Fibroblast of skin of abdomen (primary cell): ENCODE measurements at places on chromosomes 4 and X.
A peak's percentile ranks its signal among the peaks of the same experiment; 100 is the strongest.

- DNase-seq = no peak
Observed at GRCh38 chr4:32917586-32917985, 2197.4 kb downstream of the PCDH7 start.

DNA sequence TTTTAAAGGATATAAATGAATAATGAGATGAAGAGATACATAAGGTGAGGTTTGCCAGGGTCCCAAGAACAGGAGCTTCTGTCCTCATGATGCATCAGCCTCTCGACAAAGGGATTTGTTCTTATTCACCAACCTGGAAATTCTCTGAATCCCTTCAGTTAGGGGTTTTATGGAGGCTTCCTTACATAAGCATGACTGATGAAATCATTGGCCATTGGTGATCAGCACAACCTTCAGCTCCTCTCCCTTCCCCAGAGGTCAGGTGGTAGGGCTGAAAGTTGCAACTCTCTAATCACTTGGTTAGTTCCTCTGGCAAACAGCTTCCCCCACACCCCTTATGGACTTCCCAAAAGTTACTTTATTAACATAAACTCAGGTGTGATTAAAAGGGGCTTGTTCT, 222.0 kb downstream of the SPRY1 start:
- no peak for DNase-seq

GRCh38 chr4:57156242-57156990, 46.2 kb upstream of the IGFBP7 start:
- no peak for DNase-seq

GRCh38 chrX:38860106-38861013, 59.1 kb downstream of the MID1IP1 start:
- DNase-seq = no peak

DNA sequence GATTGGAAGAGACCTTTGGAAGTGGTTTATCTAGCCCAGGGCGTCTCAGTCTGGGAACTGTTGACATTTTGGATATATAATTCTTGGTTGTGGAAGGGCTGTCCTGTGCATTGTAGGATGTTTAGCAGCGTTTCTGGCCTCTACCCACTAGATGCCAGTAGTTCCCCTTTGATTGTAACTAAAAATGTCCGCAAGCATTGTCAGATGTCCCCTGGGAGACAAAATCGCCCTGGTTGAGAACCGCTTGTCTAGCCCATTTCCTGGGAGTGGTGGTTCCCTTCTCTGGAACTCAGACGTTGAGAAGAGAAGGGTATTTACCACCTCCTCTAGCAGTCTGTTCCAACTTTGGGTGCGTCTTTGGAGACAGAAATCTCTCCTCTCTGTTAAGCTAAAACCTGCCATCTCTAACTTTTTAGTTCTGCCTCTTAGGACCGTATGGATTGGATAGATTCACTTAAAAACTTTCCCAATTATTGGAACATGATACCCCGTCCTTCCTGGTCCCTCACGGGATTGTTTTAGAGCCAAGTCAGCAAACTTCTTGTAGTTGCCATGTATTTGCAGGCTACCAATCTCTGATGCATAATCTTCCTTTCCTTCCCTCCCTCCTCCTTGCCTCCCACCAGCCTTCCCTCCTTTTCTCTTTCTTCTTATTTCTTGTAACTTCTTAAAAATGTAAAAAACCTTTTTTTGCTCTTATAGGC, 13.9 kb downstream of the TMEM165 start:
- peak; percentile 68 for DNase-seq

- no peak for DNase-seq
Observed at GRCh38 chrX:38770152-38770551, 31.1 kb upstream of the MID1IP1 start.

DNA sequence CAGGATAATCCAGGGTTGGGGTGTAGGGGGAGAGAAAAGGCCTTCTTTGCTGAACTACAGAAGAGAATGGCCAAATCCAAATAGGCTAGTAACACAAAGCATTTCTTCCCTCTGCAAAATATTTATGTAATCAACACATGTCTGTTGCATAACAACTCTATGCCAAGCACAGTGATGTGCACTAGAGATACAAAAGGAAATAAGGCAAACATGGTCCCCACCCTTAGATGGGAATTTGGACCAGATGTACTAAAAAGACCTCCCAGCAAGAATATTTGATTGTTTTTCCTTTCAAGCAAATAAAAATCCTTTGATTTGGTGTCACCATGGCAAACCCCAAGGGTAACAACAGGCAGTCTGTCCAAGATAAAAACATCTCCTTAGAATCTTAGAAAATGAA, 177.6 kb upstream of the FGF13 start:
- no peak for DNase-seq

DNA sequence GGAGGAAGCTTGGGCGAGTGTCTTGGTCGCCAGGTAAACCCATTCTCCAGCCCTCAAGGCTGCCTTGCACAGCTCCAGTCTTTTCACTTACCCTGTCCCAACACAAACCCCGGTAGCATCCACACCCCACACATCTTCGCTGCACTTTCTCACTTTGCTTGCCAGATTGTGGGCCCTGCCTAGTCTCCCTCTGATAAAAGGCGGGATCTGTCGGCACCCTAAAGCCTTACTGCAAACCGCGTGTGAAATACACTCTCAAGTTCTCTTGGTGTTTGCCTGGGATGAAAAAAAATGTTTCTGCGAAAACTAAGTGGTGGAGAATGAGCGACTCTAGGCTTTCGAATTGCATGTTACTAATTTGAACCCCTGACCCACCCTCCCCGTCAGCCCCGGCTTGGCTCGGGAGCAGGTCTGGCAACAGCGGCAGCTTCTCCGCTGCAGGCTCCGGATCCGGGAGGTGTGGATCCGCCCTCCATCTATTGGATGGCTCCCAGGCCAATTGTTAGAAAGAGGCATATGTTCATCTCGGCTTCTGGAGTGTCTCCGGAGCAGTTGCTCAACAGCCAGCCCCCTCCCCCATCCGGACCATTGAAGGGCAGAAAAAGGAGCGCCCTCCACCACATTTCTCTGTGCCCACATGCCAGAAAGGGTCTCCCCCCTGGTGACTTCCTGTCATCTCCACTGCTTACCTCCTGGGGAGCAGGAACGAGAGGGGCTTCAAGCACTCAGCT, 3.0 kb upstream of the CITED1 start:
- peak; percentile 53 for DNase-seq

- no peak for DNase-seq
Observed at GRCh38 chr4:32180086-32180485, 1459.9 kb downstream of the PCDH7 start.

GRCh38 chr4:35867057-35867456, 377.3 kb downstream of the ARAP2 start:
- DNase-seq = no peak

DNA sequence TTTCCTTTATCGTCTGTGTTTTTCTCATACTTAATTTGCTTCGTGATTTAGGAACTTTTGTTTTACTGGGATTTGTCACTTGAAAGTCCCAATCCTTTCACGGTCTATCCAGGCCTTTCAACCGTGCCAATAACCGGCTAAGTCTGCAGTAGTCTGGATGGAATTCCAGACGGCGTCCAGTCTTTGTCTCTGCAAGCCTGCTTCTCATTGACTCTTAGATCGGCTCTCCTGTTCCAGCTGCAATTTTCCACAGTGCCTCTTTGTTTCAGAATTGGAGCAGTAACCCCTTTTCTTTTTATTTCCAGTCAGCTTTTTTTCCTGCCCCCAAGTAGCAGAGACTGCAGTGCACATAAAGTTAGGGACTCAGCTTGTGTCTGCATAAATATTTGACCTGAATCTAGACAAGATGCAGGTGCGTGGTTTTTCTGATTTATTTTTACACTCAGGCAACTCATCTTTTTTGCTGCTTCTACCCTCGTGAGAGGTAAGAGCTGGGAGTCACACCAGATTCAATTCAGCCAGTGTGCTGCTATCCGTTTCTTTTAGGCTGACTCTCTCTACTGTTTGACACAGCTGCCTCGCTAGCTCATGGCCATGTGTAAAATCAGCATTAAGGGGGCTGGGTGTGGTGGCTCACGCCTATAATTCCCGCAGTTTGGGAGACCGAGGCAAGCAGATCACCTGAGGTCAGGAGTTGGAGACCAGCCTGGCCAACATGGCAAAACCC, 37.4 kb upstream of the DHRSX start:
- DNase-seq = no peak
